ENCODE measurements at places on chromosomes 12 and 14.
A peak's percentile ranks its signal among the peaks of the same experiment; 100 is the strongest.

- DNase-seq: no peak
Observed at GRCh38 chr14:53470351-53471043, 317.4 kb upstream of the DDHD1 start.

GRCh38 chr12:45227316-45228067, 11.6 kb downstream of the ANO6 start:
- no peak for DNase-seq

GRCh38 chr12:22415342-22416309, 81.1 kb upstream of the ST8SIA1 start:
- DNase-seq: no peak

DNA sequence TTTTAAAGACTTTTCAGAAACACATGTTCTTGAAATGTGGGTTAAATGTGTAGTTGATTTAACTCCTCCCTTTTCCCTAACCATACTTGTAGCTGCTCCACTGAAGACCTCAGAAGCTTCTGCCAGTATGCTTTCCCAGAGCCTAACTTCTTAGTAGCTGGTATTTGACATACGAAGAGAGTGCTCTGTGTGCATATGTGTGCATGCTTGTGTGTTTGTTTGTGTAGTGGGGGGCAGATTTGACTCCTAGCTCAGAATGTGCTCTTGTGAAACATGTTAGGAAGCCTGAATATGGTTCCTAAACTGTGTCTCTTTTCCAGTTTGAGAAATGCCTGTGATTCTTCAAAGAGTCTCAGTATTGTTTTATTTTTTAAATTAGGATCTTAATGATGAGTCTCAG, 420.4 kb downstream of the PCNX1 start:
- no peak for DNase-seq

- DNase-seq: no peak
Observed at GRCh38 chr12:56670836-56671235, 17.2 kb downstream of the PTGES3 start.

DNA sequence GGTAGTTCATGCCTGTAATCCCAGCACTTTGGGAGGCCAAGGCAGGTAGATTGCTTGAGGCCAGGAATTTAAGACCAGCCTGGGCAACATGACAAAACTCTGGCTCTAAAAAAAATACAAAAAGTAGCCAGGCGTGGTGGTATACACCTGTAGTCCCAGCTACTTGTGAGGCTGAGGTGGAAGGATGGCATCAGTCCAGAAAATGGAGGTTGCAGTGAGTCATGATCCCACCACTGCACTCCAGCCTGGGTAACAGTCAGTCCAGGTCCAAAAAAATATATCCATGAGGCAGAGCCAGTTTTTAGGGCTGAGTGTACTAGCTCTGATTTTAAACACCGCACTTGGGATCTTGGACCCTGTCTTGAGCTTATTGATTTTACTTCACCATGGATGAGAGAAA, 30.6 kb upstream of the FICD start:
- DNase-seq: no peak

DNA sequence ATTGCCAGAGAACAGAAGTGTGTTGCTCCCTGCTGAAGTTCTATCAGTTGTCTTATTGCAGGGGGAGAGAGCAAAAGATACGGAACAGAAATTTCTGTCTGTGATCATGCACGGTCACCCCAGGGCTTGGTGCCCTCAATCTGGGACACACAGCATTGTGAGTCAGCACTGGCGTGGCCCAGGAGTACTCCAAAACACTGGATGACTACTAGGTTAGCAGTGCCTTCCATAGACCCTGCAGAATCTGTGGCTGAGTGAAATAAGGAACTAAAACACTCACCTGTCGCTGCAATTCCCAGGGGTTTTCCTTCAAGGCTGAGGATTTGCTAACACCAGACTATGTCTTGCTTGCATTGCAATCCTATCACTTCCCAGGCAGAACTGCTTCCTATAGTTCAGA, 165.5 kb downstream of the ANO6 start:
- DNase-seq: no peak

- no peak for DNase-seq
Observed at GRCh38 chr12:111108726-111109125, 188.3 kb upstream of the MYL2 start.

- DNase-seq: no peak
Observed at GRCh38 chr14:95834496-95834895, 42.1 kb upstream of the TUNAR start.

GRCh38 chr14:61670576-61670975, 24.7 kb upstream of the HIF1A start:
- no peak for DNase-seq

- DNase-seq: peak; percentile 44
Observed at GRCh38 chr14:24312736-24313507, 1.6 kb downstream of the LTB4R start.

GRCh38 chr14:93232159-93232558, 25.1 kb downstream of the UBR7 start:
- DNase-seq: no peak

GRCh38 chr12:118432812-118433545, 56.6 kb downstream of the SUDS3 start:
- no peak for DNase-seq

Data from naive thymus-derived CD4-positive, alpha-beta T cell (primary cell).